Stimulated activated CD8-positive, alpha-beta memory T cell treated with anti-CD3 and anti-CD28 coated beads, Interleukin-7, amount 100 ng/mL, for 1 hour (primary cell): ENCODE measurements at places on chromosomes 11 and 22.
A peak's percentile ranks its signal among the peaks of the same experiment; 100 is the strongest.

- DNase-seq, result no peak
These were observed 7.0 kb upstream of the POLA2 start for GRCh38 chr11:65254724-65255123.

DNA sequence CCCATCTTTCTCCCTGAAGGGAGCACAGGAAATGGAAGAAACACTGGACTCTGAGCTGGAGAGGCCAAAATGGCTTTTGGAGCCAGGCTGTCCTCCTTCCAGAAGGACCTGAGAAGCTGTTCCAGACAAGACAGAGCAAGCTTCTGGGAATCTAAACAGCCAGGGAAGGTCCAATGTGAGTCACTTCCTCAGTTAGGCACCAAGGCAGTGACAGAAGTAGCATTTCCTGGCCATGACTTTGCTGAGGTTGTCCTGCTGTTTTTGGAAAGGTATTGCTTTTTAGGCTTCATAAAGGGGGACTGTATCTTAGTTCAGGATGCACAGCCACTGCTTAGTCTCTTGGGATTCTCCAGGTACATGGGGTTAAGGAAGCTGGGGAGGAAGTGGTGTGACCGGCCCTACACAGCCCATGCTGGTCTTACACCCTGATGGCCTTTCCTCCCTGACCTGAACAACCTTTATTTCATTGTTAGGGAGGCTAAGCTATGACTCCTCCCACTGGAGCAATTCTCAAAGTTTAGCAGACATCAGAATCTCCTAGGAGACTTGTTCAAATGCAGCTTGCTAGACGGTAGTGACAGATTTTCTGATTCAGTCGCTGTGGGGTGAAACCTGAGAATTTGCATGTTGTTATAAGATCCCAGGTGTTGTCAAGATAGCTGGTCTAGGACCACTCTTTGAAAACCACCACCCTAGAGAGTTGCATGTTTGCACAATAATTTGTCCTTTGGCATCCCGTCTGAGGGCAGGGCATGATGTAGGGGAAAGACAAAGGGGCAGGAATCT is 6.8 kb upstream of the INSC start:
- DNase-seq, result no peak

- no peak for DNase-seq
These were observed 30.4 kb upstream of the TMEM86A start for GRCh38 chr11:18668131-18668530.

GRCh38 chr11:126890561-126890960 is 110.0 kb downstream of the KIRREL3 start:
- DNase-seq, result no peak

- no peak for DNase-seq
These were observed 51.9 kb downstream of the IGLL1 start for GRCh38 chr22:23527971-23528740.

DNA sequence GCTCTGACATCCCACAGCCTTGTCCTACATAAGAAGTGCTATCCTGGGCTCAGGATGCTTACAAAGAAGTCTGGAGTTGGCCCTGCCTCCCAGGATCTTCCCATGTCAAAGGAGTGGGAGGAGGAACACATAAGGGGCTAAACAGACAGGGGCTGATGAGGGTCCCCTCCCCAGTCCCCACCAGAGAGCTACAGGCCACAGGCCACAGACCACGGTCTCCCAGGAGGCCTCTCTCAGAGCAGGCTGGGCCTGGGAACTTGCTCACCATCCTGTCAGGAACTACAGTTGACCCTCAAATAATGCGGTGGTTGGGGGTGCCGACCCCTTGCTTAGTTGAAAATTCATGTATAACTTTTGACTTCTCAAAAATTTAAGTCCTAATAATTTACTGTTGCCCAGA is 315.5 kb downstream of the NTM start:
- no peak for DNase-seq

GRCh38 chr11:128039140-128040021 is 548.0 kb downstream of the ETS1 start:
- DNase-seq, result peak; percentile 53

- no peak for DNase-seq
These were observed 765.1 kb downstream of the KCNA4 start for GRCh38 chr11:29251738-29252137.

DNA sequence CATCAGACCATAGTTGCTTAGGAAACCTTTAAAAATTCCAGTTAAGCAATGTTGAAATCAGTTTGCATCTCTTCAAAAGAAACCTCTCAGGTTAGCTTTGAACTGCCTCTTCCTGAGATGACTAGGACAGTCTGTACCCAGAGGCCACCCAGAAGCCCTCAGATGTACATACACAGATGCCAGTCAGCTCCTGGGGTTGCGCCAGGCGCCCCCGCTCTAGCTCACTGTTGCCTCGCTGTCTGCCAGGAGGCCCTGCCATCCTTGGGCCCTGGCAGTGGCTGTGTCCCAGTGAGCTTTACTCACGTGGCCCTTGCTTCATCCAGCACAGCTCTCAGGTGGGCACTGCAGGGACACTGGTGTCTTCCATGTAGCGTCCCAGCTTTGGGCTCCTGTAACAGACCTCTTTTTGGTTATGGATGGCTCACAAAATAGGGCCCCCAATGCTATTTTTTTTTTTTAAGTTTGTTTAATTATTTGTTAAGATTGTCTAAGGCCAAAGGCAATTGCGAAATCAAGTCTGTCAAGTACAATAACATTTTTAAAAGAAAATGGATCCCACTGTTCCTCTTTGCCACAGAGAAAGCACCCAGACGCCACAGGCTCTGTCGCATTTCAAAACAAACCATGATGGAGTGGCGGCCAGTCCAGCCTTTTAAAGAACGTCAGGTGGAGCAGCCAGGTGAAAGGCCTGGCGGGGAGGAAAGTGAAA is 73.4 kb downstream of the NCAPD3 start:
- no peak for DNase-seq

GRCh38 chr22:39715778-39716495 is 145.4 kb downstream of the CACNA1I start:
- no peak for DNase-seq

GRCh38 chr11:118401880-118402590 is 629 bp downstream of the ATP5MG start:
- no peak for DNase-seq

GRCh38 chr11:112558691-112559090 is 298.0 kb upstream of the PLET1 start:
- DNase-seq, result no peak

- no peak for DNase-seq
These were observed 94.0 kb downstream of the AMBRA1 start for GRCh38 chr11:46499821-46500220.

- DNase-seq, result no peak
These were observed 11.1 kb downstream of the RANGAP1 start for GRCh38 chr22:41274856-41275255.

GRCh38 chr11:92511522-92512203 is 287.0 kb downstream of the FAT3 start:
- no peak for DNase-seq

DNA sequence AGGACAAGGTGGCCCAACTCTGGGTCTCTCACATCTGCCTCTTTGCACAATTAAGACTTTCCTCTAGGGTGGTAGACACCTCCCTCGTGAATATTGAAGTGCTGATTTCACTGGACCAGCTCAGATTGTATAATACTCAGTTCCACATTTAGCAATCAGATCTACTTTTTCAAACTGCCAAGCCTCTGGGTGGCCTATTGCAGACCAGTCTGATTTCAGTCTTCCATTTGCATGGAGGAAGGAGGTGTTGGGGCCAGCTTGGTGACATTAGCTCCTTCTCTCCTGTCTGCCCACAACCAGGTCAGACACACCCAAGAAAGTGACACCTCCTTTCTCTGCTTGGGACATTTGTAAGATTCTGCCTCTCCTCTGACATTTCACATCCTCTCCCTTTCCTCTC is 78.2 kb downstream of the PPFIBP2 start:
- DNase-seq, result no peak

DNA sequence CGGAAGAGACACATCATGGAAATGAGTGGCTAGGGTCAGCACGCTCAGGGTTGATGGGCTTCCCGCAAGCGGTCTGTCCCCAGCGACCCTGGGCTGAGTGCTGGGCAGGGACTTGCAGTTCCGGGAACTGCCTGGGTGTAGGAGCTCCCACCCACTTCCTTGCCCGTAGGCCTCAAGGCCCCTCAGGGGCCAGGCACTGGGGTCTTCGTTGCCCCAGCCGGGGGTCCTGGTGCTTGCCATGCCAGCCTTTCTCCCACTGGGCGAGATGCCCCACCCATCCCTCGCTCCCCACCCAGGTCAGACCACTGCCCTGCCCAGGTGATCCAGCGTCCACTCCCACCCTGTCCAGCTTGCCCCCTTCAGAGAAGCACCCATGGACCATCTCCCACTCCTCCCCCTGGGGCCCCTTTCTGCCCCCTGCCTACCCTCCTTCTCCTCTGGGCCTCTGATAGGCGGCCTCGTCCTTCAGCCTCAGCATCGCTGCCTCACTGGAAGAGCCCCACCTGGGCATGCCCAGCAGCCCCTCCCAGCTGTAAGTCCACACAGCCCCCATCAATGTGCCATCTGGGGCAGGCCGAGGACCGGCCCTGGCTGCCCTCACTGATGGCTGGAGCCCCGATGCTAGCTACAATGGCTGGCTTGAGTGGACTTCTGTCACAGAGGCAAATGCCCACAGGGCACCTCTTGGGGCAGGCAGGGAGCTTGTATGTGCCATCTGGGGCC is 17.8 kb upstream of the DGCR8 start:
- DNase-seq, result no peak

GRCh38 chr11:81497202-81497804 is 1236.4 kb downstream of the FAM181B start:
- DNase-seq, result no peak

- DNase-seq, result no peak
These were observed 18.6 kb upstream of the OR56A3 start for GRCh38 chr11:5923427-5923776.

DNA sequence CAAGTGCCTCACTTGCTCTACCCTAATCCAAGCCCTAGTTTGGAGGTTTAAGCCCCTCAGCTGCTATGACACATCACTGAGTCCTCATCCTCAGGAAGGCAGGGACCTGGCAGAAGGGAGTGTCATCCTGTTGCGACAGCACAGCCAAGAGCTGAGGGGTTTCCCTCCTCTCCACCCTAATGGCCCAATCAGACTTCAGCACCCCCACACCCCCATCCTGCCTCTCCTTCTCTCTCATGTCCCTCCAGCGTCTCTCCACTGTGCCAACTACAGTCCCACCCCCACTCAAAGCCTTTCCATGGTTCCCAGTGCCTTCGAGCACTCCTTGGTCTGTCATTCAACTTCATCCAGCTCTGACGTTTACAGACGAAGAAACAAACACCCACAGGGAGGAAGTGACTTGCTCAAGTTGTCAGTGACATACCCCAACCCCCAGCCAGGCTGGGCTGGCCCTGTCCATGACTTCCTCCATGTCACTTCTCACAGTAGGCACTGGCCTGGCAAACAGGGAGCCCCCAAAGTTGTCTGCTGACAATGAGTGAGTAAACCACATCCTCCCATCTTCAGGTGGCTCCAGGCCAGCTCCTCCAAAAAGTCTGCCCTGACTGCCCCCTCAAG is 15.6 kb downstream of the ARAP1 start:
- peak; percentile 48 for DNase-seq

GRCh38 chr11:131511794-131512193 is 141.4 kb downstream of the NTM start:
- DNase-seq, result no peak

DNA sequence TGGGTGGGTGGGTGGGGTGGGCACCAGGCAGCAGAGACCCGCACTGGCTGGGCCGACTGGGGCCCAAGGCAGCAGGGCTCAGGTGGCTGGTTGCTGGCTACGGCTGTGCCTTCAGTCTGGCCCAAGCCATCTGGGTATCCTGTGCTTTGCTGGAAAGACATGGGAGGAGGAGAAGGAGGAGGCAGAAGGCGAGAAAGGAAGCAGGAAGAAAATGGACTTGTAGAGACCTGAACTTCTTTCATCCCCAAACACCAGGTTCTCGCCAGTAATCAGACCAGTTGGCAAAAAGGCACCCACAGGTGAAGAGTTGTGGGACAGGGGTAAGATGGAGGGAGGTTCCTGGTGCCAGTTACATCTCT is 78.8 kb downstream of the IGLL1 start:
- DNase-seq, result no peak

GRCh38 chr11:64241491-64242374 is 838 bp downstream of the FKBP2 start:
- no peak for DNase-seq
